NCI-H1436 treated with DMSO at 0.1 percent for 48 hours (cell line): ENCODE measurements at places on chromosomes 3 and 15.

DNA sequence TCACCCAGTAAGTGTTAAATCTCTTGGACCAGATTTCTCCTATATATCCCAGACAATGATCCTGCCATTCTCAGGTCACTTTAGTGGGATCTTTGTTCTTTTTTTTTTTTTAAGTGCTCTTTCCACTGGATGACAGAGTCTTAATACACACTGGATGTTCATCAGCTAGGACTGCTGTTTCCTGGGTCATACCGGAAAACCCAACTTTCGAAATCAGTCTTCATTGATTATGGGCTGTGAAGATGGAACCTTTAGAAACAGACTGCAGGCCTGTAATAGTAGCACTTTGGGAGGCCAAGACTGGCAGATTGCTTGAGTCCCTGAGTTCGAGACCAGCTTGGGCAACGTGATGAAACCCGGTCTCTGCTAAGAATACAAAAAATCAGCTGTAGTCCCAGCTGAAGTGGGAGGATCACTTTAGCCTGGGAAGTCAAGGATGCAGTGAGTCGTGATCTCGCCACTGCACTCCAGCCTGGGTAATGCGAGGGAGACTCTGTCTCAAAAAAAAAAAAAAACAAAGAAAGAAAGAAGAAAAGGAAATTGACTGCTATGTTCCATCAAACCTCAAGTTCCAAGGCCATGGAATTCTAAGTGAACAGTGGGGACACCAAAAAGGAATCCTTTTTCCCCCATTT, 2.3 kb downstream of the EOGT start:
- DNase-seq, result no peak

DNA sequence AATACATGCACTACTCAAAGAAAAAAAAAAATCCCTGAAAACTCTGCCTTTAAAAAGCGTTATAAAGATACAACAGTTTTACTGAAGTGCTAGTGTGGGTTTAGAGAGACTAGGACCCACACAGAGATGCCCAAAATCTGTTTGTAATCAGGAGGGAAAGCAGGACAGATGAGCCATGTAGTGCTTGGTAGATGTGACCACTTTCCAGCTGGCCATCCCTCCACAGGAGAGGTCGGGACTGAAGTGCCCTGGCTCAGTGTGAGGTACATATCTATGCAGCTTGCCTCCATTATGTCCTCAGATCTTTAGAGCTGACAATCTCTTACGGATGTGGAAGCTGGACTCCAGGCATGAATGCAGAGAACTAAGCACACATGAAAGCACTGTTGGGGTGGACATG, 57.5 kb upstream of the NANOGP8 start:
- DNase-seq, result no peak

DNA sequence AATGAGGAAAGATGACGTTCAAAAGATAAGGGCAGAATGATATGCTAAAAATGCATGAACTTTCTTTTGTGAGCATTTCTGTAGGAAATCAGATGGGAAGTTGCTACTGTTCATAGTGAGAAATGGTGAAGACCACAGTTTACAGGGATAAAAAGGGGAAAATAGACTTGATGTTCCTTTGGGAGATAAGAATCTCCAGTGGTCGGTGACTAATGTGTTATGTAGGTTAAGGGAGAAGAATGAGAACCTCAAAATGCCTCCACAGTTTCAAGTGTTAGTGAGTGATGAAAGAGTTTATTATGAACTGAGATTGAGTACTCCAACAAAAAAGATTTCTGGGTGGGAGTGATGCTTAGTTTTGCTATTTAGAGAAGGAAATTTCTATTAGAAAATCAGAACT, 247.2 kb downstream of the LSAMP start:
- no peak for DNase-seq

GRCh38 chr15:46089467-46089935, 454.7 kb downstream of the SQOR start:
- DNase-seq, result no peak

DNA sequence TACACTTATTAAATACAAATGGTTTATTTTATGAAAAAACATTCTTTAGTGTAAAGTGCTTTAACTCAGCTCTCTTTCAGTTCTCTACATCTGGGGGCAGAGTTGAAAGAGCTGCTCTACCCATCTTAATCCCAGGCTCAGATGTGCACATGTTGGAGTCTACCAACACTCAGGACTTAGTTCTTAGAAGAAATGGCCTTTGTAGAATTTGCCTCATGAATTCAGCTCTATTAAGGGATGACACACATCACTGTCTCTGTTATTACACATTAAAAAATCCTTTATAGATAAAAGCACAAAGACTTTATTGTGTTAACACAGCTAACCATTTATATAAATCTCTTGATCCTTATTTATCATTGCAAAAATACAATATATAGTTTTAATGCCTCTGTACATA, 31.7 kb upstream of the GSK3B start:
- no peak for DNase-seq

DNA sequence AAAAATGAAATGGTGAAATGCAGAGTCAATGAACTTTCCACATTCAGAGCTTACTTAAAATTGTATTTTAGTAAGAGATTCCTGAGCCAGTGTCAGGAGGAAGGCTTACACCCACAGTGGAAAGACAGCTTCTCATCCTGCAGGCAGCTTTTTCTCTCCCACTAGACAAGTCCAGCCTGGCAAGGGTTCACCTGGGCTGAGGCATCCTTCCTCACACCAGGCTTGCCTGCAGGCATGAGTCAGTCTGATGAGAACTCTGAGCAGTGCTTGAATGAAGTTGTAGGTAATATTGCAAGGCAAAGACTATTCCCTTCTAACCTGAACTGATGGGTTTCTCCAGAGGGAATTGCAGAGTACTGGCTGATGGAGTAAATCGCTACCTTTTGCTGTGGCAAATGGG, 3.1 kb downstream of the CCR4 start:
- DNase-seq, result no peak

GRCh38 chr3:52444860-52445793, at the start of gene SEMA3G:
SEMA3G (minus strand) TSS chr3:52445103; CDS start chr3:52445027, 76 bp downstream.
- no peak for DNase-seq

GRCh38 chr15:26443321-26443720, 329.5 kb downstream of the GABRB3 start:
- DNase-seq, result no peak

- no peak for DNase-seq
Observed at GRCh38 chr3:122893754-122894668, 99.1 kb downstream of the SLC49A4 start.

DNA sequence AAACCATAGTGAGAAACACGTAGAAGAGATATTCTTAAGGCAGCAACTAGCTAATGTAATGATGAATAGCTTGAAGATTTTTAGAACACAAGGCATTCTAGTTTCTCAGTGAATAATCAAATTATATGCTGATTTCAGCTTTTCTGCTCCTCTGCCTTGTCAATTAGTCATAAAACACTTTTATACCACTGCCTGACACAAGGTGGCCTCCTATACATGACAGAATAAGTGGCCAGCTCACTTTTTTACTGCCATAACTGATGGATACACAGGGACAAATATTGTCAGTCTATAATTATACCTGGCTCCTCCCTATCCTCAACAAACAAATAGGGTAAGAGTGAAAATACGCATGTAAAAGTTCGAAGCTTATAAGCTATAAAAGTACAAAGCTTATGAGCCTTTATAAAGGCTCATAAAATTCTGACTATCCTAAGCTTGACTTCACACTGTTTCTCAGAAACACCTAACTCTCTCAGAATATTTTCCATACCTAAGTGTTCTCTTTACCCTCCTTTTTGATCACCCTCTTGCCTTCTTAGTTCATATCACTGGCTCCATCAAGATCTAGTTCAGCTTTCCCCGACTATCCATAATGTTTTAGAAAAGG, 81.6 kb downstream of the HERC1 start:
- no peak for DNase-seq
